ENCODE measurements at places on chromosomes 2 and 18.

- DNase-seq: no peak
These were observed 97.8 kb downstream of the GATA6 start for GRCh38 chr18:22267225-22267624.

DNA sequence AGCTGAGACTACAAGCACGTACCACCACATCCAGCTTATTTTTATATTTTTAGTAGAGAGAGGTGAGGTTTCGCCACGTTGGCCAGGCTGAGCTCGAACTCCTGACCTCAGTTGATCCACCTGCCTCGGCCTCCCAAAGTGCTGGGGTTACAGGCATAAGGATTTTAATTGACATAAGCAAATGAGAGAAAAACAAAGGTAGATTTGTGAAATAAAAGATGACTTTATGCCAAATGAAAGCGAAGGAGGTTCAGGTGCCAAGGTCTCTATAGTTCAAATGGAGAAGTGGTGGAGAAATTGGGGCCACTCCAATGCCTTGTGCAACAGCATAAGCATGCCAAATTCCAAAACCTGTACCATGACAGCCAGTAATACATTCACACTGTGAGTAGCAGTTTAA, 180.6 kb downstream of the MREG start:
- no peak for DNase-seq

GRCh38 chr2:124001696-124002430, 23.2 kb upstream of the CNTNAP5 start:
- no peak for DNase-seq

DNA sequence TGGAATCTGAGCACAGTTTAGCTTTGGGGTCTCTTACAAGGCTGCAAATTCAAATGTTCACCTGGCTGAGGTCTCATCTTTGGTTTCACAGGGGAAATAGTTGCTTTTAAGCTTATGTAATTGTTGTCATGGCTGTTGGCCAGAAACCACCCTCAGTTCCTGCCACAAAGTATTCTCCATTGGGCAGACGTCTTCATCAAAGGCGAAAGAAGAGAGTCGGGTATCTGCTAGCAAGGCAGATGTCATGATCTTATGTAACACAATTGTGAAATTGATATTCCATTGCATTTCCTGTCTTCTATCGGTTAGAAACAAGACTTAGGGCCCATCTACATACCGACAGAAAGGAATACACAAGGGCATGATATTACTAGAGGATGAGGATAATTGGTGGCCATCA, 816.2 kb downstream of the MBD2 start:
- no peak for DNase-seq

DNA sequence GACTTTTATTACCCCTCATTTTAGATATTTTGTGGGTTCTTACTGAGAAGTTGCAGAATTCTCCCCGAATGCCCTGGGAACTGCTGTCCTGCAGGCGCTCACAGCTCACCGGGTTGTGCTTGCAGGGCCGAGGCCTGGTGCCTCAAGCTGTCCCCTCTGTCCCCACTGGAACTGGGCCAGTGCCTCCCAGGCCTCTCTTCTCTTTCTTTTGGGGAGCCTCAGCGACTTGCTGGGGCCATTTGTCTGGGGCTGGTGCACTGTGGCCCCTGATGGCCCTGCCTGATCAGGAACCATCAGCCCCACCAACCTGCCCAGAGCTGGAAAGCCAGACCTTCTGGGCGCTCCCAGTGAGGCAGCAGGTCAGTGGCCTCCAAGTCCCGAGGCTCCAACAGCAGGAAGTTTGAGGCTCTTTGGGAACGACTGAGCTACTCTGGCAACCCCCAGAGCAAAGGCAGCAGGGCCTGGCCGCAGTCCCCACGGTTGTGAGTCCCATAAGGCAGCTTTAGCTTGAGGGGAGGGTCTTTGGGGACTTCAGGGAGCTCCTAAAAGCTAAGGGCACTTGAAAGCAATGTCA, 14.7 kb upstream of the NEU4 start:
- no peak for DNase-seq

DNA sequence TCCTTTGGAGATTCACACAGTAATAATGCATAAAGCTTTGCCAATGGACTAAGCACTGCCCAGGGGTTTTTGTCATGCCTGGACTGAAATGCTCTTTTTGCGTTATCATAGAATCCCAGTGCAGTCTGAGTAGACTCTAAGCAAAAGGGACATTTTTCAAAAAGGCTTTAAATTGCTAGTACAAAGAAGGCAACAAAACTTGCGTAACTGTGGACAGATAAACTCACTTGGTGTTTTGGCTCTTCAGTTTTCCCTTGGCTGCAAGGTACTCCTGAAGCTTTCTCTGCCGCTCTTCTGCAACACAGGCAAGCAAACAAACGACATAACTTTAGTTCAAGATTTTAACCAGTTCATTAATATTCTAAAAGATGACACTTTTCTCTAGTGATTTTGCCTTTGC, 2.1 kb downstream of the CKAP2L start:
- no peak for DNase-seq

- DNase-seq: no peak
These were observed 845 bp upstream of the MYCN start for GRCh38 chr2:15939556-15939853.

- no peak for DNase-seq
These were observed 5.0 kb downstream of the SH2D6 start for GRCh38 chr2:85423525-85423924.

- DNase-seq: no peak
These were observed 203.5 kb downstream of the LPIN1 start for GRCh38 chr2:11949732-11950523.

- no peak for DNase-seq
These were observed 64.1 kb downstream of the CHRNA1 start for GRCh38 chr2:174699993-174700766.

DNA sequence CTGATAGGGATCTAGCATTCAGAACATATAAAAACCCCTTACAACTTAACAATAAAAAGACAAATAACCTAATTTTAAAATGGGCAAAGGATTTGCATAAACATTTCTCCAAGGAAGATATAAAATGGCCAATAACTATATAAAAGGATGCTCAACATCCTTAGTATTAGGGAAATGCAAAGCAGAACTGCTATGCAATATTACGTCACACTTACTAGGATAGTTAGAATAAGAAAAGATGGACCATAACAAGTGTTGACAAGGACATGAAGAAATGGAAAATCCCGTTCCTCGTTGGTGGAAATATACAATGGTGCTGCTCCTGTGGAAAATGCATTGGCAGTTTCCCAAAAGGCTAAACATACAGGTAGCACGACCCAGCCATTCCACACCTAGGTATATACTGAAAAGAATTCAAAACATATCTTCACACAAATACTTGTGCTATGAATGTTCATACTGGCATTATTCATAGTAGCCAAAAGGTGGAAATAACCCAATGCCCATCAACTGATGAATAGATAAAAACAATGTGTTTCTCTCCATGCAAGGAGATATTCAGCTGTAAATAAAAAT, 48.2 kb upstream of the REV1 start:
- DNase-seq: no peak

GRCh38 chr2:39127973-39128372, 7.1 kb upstream of the SOS1 start:
- no peak for DNase-seq

- no peak for DNase-seq
These were observed 1.8 kb upstream of the HDAC4 start for GRCh38 chr2:239402666-239403065.

GRCh38 chr2:132783883-132784282, 113.9 kb upstream of the LYPD1 start:
- no peak for DNase-seq

DNA sequence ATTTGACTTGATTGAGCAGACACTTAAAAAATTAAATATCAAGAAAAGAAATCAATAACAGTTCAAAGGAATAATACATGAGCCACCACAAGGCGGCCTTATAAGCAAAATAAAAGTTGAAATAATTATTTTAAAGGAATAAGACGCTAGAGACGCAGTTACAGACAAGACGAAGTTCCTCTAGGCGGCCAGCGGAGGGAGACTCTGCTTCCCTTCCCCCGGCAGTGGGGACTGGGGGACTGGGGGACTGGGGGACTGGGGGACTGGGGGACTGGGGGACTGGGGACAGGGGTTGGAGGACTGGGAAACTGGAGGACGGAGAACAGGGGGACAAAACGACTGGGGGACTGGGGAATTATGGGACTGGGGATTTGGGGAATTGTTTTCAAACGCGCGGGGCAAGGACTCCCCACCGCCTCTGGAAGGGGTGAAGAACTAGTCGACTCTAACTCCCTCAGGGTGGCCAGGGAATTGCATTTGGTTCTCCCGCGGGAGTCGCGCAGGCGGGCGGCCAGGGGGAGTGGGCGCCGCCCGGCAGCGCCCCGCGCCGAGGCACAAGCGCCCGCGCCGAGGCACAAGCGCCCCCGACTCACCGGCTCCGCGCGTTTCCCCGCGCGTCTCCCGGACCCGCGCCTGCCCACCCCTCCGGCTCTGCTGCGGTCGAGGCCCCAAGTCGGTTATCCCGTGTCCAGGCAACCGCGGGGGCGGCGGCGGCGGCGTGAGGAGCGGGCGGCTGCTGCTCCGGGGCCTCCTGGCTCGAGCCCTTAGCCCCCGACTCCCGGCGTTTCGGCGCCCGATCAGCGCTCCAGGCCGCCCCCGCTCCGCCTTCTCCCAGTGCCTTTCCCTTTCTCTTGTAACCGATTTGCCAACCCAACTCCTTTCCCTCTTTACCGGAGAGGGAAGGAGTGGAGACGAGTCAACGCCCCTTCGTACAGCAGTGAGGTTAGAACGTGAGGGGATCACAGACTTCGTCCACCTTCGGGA, at the start of gene CCDC178:
TSS of gene CCDC178 (minus strand) at position 662 of the 984 bp plus-strand sequence. CDS start 28,633 bp downstream, outside the sequence.
- DNase-seq: no peak

- DNase-seq: no peak
These were observed 194.7 kb downstream of the RAB3GAP1 start for GRCh38 chr2:135246711-135247270.

DNA sequence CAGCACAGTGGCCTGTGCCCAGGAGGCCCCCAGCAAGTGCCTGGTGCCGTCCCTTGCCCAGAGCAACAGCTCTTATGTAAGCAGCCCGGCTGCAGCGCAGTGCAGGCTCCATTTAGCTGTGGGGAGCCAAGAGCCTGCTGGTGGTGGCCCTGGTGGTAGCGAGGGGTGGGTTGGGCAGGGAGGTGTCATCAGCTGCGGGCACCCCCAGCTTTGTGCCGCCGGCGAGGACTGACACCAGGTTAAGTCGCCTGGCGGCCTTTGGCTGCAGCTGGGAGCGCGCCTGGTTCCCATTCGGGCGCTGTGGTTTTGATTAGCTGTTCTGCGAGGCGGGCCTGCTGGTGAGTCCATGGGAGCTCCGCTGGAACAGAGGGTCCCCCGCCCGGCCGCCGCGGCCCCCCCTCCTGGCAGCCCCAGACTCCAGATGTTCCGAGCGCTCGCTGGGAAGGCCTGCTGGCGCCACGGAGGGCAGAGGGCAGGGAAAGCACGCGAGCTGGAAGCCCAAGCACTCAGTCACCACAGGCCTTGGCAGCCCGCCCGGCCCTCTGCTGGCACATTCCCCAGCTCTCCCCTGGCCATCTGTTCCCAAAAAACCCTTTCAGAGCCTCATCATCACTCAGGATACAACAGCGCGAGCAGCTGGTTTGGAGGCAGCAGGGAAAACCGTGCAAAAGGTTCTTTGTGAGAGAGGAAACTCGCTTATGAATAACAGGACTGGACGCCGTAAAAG, 18.4 kb downstream of the ATOH8 start:
- peak; percentile 99 for DNase-seq

GRCh38 chr2:194062401-194062800, 1594.6 kb upstream of the SLC39A10 start:
- no peak for DNase-seq

- no peak for DNase-seq
These were observed 285.4 kb downstream of the ZNF521 start for GRCh38 chr18:25066516-25066915.

GRCh38 chr18:35451032-35451431, 46.7 kb downstream of the INO80C start:
- DNase-seq: no peak

- no peak for DNase-seq
These were observed 69.9 kb upstream of the STK39 start for GRCh38 chr2:168317282-168317681.

GRCh38 chr2:165793779-165794535, at the start of gene GALNT3:
GALNT3 (minus strand) TSS chr2:165794247; CDS start chr2:165770700, 23,547 bp downstream.
- no peak for DNase-seq

DNA sequence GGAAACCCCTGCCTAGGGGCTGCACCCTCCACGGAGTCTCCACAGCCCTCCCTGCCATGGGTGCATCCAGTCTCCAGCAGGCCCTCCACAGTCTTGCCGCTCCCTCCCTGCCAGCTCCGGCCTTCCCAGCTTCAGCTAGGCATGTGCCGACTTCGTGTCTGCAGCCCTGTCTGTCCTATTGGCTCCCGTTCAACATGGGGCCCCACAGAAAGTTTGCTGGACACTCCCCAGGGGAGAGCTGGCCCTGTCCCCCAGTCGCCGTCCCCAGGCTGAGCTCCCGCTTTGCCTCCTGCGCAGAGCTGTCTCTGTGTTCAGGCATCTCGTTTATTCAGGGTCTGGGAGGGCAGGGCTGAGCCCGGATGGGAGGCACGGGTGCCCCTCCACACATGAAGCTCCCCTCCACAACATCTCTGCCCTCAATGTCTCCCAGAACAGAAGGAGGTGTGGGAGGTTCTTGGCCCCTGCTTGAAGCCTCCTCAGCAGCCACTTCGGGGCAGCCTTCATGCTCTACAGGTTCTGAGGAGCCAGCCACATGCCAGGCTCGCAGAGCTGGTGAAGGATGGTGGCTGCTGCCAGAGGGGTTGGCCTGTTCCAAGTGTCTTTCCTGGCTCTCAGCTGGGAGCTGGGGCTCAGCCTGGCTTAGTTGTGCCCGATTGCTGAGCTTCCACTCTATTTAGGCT, 120.1 kb upstream of the PXDN start:
- no peak for DNase-seq

DNA sequence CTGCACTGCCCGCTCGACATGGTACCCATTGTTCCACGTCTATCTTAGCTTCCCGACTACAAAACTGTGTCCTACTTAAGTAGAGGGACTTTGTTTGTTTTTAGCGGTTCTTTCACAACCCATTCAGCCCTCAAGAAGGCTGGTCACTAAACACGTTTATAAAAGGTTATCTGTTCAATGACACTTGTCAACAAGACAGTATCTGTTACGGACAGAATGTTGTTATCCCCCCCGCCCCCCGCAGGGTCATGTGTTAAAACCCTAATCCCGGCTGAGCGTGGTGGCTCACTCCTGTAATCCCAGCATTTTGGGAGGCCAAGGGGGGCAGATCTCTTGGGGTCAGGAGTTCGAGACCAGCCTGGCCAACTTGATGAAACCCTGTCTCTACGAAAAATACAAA, 40.4 kb upstream of the CREG2 start:
- no peak for DNase-seq

DNA sequence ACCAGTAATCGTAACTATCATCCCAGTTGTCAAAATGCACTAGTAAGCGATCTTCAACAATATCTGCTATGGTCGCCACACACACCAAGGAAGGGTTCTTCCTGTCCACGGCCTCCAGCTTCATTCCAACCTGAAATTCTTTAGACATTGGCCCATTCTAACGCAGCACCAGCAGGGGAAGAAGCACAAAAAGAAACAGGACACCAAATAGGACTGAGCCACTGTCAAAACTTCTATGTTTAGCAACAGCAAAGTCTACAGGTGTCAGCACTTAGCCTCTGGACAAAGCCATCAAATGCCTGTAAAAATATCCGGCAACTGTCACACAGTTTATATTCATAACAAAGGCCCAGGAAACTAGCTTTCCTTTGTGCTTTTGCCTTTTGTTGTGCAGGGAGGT, 175.0 kb downstream of the L3MBTL4 start:
- no peak for DNase-seq
